ENCODE measurements at places on chromosomes 16 and 17.

DNA sequence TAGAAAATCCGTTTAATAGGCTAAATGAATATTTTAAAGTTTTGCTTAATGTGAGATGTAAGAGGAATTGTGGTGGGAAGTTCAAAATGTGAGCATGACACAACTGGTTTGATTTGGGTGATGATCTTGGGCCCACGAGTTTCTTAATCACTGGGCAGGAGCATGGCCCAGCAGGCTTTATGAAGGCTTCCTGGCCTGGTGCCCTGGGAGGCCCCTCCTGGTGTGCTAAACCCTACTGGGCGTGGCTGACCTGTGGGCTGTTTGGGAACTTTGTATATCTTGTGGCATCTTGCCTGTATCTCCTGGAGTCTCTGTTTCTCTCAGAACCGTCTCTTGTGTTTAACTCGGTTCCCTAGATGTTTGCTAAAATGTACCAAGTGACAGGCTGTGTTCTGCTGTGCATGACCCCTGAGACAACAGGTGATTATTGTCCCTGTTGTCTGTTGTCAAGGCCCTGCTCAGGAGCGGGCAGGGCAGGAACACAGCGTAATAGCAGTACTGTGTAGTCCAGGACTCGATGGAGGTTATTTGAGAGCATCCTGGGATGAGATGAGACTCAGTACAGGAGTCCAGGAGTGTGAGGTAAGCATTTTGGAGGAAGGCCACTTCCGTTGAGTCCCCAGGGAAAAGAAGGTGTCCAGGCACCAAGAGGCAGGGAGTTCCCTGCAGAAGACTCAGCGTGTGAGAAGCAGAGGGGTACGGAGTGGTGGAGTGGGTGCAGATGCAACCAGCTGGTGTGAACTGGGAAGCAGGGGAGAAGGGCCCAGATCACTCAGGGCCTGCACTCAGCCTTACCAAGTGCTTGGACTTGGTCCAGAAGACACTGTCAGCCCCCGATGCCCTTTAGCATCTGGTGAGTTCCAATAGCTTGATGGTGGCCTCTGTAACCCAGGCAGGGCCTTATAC lies 48.5 kb downstream of the B9D1 start:
- no peak for DNase-seq

DNA sequence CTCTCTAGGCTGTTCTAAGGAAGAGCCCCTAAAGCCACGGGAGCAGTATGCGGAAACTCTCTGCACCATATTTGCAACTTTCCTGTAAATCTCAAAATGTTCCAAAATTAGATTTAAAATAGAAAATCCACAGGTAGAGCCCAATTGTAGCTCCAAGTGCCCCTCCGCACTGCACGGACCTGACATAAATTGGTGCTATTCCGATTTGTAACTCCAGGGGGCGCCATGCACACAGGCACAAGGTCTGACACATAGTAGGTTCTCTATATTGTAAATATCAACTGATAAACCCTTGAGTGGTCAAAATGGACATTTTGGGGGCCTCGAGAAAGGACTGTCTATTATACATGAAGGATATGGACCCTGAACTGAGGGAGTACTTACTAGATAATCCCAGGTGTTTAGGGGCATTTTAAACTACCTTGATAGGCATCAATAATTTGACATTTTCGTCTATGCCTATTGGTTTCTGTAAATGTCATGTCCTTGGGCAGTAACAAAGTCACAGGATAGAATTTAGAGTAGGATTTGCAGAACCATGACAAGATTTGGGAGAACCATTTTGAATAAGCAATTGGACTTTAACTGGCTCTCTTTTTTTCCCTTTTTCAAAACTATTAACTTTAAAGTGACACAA lies 36.6 kb upstream of the TMEM132E start:
- no peak for DNase-seq

DNA sequence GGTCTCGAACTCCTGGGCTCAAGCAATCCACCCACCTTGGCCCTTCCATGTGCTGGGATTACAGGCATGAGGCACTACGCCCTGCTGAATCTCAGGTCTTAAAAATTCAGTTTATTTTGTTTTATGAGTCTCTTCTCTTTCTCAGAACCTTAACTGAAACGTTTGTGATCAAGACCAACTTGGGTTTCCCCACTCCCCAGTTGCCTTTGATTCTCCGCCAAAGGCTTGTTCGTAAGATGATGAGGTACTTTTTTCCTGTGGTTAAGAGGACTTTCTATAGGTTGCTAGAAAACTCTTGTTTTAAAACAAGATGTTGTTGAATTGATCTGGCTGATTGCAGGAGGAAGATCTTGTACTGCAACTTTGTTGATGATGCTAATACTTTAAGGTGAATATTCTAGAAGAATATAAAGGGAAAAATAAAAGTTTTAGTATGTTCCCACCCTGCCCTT lies 11.7 kb downstream of the ABCC1 start:
- no peak for DNase-seq

GRCh38 chr16:69307091-69307490 lies 4.1 kb upstream of the VPS4A start:
- no peak for DNase-seq

- DNase-seq, result no peak
Observed at GRCh38 chr16:50781043-50781442, 39.2 kb downstream of the CYLD start.

GRCh38 chr17:19016297-19016696 lies 11.7 kb upstream of the FAM83G start:
- DNase-seq, result no peak

- DNase-seq, result no peak
Observed at GRCh38 chr16:27367461-27368357, 34.3 kb upstream of the IL21R start.

GRCh38 chr16:86010680-86011141 lies 111.7 kb downstream of the IRF8 start:
- no peak for DNase-seq

DNA sequence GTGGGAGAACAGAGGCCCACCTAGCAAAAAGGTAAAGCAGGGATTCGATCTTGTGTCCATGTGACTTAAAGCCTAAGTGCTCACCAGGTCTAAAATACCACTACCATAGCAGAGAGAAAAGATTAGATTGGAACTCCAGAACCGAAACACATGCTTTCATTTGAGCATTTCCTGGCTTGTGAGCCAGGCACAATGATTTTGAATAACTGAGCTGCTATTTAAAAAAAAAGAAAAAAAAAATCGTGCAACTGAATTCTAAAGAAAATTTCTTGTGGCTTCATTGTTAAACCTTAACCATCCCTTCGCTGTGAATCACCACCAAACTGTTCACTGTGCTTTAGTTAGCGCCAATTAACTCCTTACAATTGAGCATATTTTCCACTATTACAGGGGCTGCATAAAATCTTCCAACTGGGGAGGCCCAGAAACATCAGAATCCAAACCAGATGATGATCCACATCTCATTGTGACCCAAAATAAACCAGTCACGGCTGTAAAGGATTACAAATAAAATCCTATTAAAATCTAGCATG lies 366.4 kb upstream of the ERCC4 start:
- no peak for DNase-seq

DNA sequence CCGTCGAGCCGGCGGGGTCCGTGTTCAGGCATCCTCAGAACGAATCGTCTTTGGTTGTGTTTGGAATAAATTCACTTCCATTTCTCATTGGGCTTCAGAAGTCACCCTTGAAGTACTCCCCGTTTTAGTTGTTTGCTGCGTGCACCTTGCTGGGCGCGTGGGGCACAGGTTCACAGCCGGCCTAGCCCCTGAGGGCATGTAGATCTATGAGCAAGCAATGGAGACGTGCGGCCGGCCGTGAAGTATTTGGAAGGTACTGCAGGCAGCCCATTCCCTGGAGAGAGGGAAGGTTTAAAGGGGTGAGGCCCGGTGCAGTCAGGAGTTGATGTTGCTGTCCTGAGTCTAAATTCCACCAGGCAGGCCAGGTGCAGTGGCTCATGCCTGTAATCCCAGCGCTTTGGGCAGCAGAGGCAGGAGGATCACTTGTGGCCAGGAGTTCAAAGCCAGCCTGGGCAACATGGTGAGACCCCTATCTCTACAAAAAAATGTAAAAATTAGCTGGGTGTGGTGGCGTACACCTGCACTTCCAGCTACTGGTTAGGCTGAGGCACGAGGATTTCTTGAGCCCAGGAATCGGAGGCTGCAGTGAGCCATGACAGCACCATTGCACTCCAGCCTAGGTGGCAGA lies 714 bp downstream of the ACSF3 start:
- no peak for DNase-seq

DNA sequence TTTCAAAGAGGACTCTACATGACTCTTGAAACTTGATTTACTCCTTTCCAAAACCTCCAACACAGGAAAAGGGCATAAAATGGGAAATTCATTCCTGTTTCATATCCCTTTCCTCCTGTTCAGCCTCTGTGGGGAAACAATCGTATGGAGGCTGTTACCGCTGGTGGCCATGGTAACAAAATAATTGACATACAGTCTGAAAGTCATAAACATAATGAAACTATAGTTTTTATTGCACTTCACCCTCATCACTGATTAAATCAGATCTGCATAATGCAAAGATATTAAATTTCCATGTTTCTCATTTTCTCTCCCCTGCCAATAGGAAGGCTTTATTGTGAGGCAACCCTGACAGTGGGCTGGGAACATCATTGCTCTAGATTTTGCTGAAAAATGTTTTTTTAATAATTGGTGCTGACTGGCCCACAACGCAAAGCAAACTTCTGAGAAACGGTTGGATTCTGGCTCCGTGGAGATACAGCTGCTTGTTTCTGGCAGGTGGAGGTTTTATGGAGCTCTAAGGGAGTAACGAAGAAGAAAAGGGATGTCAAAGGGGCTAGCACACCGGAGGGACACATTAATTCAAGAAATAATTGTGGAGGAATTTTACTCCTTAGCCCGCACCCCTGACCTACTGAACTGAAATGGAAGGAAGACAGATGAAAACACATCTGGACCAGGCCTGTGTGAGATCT lies 154.2 kb upstream of the SHISA6 start:
- no peak for DNase-seq

GRCh38 chr16:86359571-86359970 lies 150.8 kb upstream of the FOXF1 start:
- DNase-seq, result no peak

DNA sequence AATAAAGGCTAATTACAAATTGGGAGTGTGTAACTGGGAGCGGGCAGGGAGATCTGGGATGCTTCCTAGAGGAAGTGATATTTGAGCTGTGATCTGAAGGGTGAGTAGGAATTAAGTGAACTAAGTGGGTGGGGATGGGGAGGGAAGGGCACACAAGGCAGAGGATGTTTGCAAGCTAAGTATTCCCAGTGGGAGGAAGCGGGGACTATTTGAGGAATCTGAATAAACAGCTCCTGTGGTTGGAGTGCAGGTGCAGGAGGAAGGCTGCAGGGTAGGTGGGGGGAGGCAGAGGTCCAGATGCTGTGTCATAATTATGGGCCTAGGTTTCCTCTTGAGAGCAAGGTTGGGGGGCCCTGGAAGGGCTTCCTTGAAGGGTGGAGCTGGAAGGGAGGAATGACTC lies 102.1 kb upstream of the HS3ST2 start:
- no peak for DNase-seq

GRCh38 chr17:29623283-29623647 lies 553 bp upstream of the CORO6 start:
- no peak for DNase-seq

DNA sequence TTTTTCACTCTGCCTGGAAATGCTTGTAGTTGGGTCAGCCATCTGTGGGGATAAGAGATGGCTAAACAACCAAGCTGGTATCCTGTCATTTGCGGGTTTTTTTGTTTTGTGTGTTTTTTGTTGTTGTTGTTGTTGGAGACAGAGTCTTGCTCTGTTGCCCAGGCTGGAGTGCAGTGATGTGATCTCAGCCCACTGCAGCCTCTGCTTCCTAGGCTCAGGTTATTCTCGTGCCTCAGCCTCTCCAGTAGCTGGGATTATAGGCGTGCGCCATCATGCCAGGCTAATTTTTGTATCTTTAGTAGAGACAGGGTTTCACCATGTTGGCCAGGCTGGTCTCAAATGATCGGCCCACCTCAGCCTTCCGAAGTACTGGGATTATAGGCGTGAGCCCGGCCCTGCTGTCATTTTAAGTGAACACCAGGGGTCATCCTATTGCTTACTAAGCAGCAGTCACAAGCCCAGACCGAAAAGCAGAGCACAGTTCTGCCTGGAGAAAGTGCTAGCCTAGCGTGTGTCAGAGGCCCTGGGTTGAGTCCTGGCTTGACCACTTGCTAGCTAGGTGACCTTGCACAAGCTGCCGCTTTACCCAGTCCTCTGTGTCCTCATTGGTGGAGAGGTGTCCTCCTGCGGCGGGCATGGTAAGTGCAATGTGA lies 4.6 kb downstream of the SMCR8 start:
- DNase-seq, result peak; percentile 18

- DNase-seq, result no peak
Observed at GRCh38 chr16:55917373-55918160, 42.4 kb upstream of the CES5A start.

GRCh38 chr17:16158714-16159113 lies 56.6 kb downstream of the NCOR1 start:
- DNase-seq, result no peak

- peak; percentile 80 for DNase-seq
Observed at GRCh38 chr16:53773150-53773846, 69.3 kb downstream of the FTO start.

GRCh38 chr16:49631187-49632041 lies 224.5 kb downstream of the ZNF423 start:
- no peak for DNase-seq

DNA sequence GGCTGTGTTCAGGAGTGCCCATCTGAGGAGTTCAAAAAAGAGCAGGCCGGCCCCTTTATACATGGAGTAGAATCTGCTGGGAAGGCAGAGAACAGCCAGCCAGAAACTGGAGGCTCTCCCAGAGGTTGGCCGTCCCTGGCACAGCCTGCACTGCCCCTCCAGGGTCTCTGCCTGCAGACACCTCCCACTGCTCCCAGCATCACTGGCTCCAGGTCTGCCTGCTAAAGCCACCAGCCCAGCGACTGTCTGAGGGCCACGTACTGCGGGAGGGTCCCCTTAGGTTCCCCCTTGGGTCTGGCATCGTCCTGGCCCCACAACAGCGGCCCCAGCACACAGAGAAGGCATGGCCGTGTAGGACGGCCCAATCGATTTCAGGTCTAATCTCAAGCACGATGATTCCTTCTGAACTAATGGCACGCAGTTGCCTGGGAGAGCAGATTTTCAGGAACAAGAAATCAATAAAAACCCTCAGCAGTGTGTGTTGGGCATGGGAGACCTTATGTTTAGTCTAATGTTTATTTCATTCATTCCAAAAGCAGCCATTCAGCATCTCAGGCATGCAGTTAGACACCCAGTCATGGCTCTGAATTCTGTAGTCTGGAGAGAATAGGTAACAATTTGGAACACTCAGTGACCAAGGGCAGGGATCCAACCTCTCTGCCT lies 95.6 kb downstream of the PGS1 start:
- DNase-seq, result no peak

Data from kidney epithelial cell (primary cell).